ENCODE measurements at places on chromosomes 5 and 9.

DNA sequence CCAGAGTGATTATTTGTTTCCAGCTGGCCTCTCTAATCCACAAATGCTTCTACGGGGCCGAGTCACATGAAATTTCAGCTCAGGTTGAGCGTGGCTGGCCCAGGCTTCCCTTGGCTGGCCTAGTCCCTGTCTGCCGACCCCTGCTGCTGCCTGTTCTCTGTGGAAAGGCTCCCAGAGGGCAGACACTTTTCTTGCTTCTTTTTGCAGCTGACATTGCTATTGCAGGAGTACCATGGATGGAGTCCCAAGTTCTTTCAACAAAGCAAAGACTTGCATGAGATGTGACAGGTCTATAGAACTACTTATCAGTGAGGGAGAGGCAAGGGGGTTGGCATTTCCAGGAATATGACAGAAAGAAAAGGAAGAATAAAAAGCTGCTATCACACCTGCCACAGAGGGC lies 287.4 kb upstream of the ARRDC3 start:
- no peak for DNase-seq

- DNase-seq: no peak
These were observed 1.4 kb downstream of the MYO10 start for GRCh38 chr5:16934677-16935153.

DNA sequence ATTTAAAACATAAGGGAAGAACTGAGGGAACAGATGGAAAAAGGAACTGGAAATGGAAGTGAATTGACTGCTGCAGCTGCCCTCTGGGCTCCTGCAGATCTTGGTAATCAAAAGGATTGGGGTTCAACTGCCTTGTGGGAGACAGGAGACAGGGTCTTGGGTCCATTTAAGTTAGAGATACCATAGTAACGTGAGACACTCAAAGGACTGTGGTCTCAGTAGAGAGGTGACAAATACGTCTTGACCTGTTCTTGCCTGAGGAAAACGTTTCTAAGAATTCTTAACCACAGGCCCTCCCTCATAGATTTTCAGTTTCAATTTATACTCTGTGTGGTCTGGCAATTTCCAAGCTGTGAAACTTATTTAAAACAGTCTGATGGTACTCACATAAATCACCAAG lies 100.8 kb upstream of the DHFR start:
- DNase-seq: no peak

- DNase-seq: peak; percentile 74
These were observed at the start of gene ZBTB34 for GRCh38 chr9:126860077-126860756. ZBTB34 (plus strand) TSS chr9:126860639; CDS start chr9:126879400, 18,761 bp downstream.

- no peak for DNase-seq
These were observed 33.3 kb upstream of the SPATA31D4 start for GRCh38 chr9:81894891-81895290.

All from activated CD4-positive, CD25-positive, alpha-beta regulatory T cell (primary cell).